ENCODE measurements at places on chromosomes 11 and 22. TPM values are rescaled to one million over a fixed set of nuclear protein-coding genes. Genes with fewer than 3 reads are reported as not detected.

Gene FXYD2
- total RNA-seq, result 3.4 TPM

Gene DDTL
- 2.5 TPM for total RNA-seq

Gene USP2
- 5.0 TPM for total RNA-seq

Gene COMMD9
- 48.5 TPM for total RNA-seq

Gene FOSL1
- total RNA-seq, result not detected

Gene OR4D5
- not detected for total RNA-seq

Gene ENTHD1
- total RNA-seq, result not detected

Gene OR5A1
- total RNA-seq, result not detected

Gene WBP2NL
- 14.4 TPM for total RNA-seq

Gene KRTAP5-7
- not detected for total RNA-seq

Gene APOA4
- total RNA-seq, result not detected

Gene OOSP4A
- total RNA-seq, result not detected

Gene SPCS2
- total RNA-seq, result 12.2 TPM

Gene SULT4A1
- total RNA-seq, result 55.7 TPM

Gene CCDC81
- total RNA-seq, result 2.8 TPM

Gene PLAAT2
- total RNA-seq, result not detected

Gene ACR
- not detected for total RNA-seq

Gene JAML
- total RNA-seq, result 0.31 TPM

Gene NPAS4
- 2.2 TPM for total RNA-seq

Gene SCUBE1
- total RNA-seq, result 59.8 TPM

Gene ABTB2
- 7.2 TPM for total RNA-seq

Gene SCGB1A1
- total RNA-seq, result not detected

Gene FAM227A
- 17.2 TPM for total RNA-seq

Gene KDM4E
- not detected for total RNA-seq

Gene C1QTNF4
- 19.7 TPM for total RNA-seq

Gene FGF19
- total RNA-seq, result not detected

Gene TRPC6
- total RNA-seq, result 10.0 TPM
